GM20000 (cell line): ENCODE measurements at places on chromosomes 3 and 15.

DNA sequence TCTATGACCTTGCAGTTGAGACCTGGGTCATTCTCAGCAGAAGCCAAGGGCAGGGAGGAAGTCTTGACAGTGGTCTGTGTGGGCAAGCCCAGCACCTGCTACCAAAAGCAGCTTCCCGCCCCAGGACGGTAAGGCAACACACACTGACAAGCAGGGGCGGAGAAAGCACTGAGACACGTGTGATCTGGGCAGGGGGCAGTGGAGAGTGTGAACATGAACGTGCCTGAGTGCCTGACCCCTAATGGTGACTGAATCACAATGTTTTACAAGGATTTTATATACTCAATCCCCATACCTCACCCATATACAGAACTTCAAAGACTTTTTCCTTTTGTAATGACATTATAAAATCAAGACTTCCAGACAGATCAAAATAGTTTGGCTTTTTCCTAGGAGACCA is 35.2 kb downstream of the ANP32A start:
- DNase-seq = no peak

GRCh38 chr3:71066356-71066755 is 517.2 kb downstream of the FOXP1 start:
- no peak for DNase-seq

- no peak for DNase-seq
Observed at GRCh38 chr3:184761075-184761841, 49.4 kb upstream of the MAGEF1 start.

GRCh38 chr15:88680241-88681001 is 41.6 kb downstream of the ISG20 start:
- DNase-seq = no peak

GRCh38 chr15:64009241-64009640 is 37.0 kb downstream of the DAPK2 start:
- no peak for DNase-seq

DNA sequence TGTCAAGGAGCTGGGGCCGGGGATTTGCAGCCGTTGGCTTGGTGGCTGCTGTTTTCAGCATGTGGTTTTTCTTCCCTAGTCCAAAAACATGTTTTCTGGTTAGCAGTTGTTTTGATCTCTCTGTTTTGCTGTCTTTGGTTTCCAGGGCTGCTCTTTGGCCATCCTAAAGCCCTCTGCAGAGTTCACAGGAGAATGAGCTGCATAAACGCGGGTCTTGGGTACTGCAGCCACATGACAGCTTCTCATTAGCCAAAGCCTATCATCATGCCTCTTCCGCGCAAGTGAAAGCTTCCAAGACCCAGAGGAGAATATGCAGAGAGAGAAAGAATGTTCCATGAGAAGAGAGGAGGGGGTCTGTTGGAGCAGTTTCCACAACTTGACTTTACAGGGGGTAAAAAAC is 138.5 kb downstream of the NTRK3 start:
- DNase-seq = no peak
